ENCODE measurements at places on chromosomes 7 and 10.

DNA sequence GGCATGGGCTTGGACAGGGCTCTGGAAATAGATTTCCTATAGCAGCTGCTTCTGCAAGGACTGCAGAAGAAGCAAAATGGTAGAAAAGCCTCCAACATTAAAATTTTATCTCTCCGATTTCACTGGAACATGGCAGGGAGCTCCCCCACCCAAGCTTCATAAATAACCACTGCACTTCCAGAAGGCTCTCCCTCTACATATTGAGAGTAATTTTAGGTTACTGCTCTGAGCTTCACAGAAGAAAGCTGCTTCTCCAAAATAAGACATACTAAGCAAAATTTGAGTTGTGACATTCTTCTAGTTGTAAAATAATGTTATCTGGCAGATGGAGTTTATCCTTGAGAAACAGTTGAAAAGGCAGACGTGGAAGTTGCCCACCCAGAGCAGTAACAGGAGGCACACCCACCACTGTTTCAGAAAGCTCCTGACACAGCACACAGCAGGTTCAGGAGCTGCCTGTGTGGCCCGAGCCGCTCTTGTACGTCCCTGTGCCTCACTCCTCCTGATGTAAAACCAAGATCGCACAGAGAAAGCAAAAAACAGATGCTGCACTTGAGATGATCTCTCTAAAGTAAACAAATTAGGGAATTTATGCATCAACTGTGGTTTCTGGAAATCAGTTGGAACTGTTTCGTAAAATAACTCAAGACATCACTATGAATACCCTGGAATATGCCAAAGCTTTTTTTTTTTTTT, 621.0 kb downstream of the PARD3 start:
- no peak for DNase-seq

- no peak for DNase-seq
Observed at GRCh38 chr10:129709627-129710509, 242.8 kb downstream of the MGMT start.

DNA sequence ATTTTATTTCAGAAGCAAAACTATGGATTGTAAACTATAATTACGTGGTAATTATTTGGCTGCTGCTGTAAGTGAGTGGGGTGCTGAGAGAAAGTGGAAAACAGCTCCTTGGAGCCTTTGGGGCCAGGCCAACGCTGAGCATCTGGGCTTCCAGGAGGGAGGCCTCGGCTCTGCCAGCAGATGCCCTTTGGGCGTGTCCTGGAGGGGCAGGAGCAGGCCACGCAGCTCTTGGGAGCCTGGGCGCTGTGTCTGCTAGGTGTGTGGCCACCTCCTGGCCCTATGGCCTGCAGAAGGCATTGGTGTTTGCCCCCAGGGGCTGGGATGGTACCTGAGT, 423.3 kb downstream of the GLRX3 start:
- no peak for DNase-seq

DNA sequence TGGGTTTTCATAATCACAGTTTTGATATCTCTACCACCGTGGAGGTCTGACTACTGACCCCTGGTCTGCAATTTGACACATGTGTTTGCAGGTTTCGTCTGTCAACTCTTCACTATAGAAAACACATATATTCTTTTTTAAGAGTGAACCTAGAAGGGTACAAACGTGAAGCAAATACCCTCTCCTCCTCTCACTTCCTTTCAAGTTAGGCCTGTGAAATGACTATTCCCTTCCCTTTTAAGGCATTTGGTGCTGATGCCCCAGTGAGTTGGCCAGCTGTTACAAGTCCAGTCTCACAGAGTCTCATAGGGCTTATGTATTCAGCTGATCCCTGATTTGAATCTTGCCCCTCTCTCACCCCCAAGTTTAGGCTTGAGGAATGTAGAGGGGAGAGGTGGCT, 742.0 kb upstream of the IGFBP3 start:
- DNase-seq: no peak

DNA sequence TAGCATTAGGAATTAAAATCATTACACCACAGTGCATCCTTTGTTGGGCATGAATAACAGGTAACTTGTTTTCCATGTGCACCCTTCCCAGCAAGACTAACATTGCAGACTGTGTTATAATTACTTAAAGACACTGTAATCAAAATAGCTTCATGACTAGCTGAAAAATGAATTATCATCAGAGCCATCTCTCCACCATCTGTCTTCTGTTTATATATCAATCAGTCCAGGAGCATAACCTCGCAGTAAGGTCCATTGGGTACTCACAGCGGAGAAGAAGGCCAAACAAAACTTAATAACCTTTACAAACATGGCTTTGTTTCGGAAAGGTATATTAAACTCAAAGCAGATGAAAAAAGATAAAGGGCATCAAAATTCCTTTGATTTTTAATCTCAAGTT, 90.6 kb downstream of the ODAD2 start:
- DNase-seq: no peak

GRCh38 chr7:143355450-143356385, 6.8 kb downstream of the FAM131B start:
- DNase-seq: no peak

DNA sequence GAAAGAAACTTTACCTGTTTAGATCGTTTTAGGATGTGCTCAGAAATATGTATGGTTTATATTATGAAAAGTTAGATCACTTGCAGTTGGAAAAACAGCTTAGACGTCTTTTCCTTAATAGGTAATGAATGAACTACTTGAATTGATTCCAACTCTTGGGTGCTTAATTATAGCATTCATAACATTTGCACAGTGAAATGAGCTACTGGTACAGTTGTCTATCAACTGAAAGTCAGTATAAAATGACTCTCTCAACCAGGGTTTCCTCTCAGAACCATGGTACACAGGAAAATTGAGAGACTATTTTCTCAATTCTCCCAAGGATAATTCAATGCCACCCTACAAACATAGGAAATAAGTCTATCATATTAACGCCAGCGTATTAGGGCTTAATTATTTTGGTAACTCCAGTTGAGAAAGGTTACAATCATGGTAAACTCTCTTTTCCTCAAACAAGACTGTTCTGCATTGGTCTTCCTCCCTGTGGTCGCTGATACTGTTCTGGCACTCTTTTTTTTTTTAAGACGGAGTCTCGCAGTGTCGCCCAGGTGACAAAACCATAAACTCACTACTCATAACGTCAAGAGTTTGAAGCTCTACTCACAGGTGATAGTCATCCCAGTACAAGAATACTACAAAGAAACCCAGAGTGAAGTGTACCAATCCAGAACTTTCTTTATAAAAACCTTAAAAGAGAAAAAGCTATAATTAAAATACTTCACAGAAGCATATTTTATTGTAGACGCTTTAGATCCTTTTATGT, 2.0 kb downstream of the ANLN start:
- DNase-seq: no peak

GRCh38 chr10:30963992-30964930, 67.4 kb downstream of the ZNF438 start:
- DNase-seq: no peak

- peak; percentile 49 for DNase-seq
Observed at GRCh38 chr7:25851332-25852210, 300.4 kb upstream of the NFE2L3 start.

- no peak for DNase-seq
Observed at GRCh38 chr7:69640216-69640615, 41.9 kb downstream of the AUTS2 start.

DNA sequence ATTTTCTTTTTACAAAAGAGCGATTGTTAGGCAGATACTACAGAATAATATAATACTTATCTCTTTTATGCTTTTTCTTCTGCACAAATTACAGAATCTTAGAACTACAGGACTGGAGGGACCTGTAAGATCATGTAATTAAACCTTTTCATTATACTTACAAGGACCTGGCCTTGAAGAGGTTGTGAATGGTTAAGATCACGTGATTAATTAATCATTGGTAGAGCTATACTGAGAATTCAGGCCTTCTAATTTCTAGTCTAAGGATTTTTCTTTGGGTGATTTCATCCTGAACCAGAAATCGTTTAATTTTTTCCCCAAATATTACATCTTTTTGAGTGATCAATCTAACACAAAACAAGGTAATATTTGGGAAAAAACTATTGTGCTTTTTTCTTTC, 163.8 kb upstream of the SLC26A5 start:
- DNase-seq: no peak

DNA sequence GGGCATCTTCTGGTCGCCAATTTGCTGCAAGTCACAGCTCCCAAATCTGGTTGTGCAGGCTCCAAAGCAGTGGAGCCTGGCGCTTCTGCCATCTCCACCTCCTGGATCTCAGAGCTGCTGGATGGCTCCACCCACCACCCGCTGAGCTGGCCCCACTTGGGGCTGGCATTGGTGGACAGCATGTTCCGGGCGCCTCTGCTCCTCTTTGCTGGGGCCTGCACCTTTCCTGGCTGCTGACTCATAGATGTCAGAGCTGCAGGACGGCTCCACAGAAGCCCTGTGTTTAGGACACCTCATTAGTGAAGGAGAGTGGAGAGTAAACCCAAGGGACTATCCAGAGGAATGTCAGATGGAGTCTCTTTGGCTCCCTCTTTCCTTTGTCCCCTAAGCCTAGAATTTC, 27.4 kb downstream of the MAPK8 start:
- DNase-seq: no peak

DNA sequence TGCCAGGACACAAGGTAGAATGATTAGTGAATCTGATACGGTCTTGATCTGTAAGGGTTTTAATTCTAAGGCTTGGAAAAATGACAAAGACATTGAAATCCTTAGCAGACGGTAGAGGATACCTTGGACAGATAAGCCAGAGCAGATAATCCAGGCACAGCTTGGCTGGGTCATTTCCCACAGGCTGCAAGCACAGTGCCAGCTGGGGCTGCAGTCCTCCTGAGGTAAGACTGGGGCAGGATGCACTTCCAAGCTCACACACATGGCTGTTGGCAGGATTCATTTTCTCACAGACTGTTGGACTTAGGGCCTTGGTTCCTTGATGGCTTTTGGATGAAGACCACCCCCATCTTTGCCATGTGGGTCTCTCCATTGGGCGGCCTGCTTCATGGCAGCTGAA, 63.2 kb upstream of the BMPER start:
- DNase-seq: no peak

GRCh38 chr10:123470336-123470921, 195.7 kb upstream of the GPR26 start:
- DNase-seq: no peak

- peak; percentile 16 for DNase-seq
Observed at GRCh38 chr10:86757113-86757972, 924 bp downstream of the BMPR1A start.
